ENCODE measurements at places on chromosomes 4 and X. TPM values are rescaled to one million over a fixed set of nuclear protein-coding genes. Genes with fewer than 3 reads are reported as not detected.

DNA sequence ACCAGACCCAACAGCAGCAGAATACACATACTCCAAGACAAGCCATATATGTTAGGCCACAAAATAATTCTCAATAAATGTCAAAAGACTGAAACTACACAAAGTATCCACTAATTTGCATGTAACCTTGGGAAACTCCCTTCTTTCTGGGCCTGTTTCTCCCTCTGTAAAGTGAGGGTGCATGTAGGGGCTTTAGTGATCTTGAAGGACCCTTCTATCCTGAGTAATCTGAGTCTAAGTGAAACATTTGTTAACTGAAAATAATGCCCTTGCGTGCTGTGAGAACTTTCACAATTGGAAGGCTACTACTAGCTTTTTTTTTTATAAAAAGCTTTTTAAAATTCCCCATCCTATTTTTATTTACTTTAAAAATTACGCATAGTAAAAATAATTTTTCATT, 125.2 kb downstream of the NEXMIF start:
- DNase-seq = no peak

- DNase-seq = no peak
Measured at GRCh38 chr4:686413-687040, 2.4 kb downstream of the SLC49A3 start.

GRCh38 chr4:15438939-15439524, 11.2 kb downstream of the C1QTNF7 start:
- DNase-seq = no peak

DNA sequence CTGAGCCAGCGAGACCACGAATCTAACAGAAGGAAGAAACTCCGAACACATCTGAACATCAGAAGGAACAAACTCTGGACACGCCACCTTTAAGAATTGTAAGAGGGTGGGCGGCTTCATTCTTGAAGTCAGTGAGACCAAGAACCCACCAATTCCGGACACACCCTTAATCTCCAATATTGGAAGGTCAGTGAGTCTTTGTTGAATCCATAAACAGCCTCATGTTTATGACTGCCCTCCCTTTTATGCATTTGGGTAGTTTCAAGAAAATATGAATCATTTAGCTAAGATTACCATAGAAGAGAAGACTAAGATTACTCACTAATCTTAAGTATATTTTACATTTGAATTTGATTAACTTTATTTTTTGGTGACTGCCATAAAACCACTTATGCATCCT, 48.5 kb downstream of the VCX2 start:
- DNase-seq = no peak

- no peak for DNase-seq
Measured at GRCh38 chr4:114399105-114399504, 199.5 kb upstream of the UGT8 start.

DNA sequence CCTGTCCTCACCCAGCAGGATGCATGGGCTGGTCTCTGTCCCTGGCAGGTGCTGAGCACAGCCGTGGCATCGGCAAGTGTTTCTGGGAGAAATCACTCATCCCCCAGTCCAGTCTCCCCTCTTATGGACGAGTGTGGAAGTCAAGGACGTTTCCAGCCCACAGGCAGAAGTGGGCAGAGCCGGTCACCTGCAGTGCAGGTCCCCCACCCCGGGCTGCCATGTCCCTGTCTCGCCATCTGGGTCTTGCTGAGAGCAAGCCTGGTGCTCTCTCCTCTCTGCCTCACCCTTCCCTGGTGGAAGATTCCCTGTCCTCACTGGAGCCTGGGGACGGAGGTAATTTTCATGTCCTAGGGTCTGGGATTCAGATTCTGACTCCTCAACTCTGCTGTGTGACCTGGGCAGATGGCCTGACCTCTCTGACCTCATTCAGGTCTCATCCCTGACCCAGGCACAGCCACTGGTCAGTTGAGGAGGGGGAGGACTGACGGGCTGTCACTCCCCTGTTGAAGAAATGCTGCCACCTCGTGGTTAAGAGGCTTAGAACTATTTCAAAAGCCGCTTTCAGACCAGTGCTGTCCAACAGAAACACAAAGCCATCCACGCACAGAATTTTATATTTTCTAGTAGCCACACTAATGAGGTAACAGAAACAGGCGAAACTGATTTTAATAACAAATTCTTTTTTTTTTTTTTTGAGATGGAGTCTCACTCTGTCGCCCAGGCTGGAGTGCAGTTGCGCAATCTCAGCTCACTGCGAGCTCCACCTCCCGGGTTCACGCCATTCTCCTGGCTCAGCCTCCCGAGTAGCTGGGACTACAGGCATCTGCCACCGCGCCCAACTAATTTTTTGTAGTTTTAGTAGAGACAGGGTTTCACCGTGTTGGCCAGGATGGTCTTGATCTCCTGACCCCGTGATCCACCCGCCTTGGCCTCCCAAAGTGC, 1.8 kb downstream of the CPZ start:
- DNase-seq = peak; percentile 18

DNA sequence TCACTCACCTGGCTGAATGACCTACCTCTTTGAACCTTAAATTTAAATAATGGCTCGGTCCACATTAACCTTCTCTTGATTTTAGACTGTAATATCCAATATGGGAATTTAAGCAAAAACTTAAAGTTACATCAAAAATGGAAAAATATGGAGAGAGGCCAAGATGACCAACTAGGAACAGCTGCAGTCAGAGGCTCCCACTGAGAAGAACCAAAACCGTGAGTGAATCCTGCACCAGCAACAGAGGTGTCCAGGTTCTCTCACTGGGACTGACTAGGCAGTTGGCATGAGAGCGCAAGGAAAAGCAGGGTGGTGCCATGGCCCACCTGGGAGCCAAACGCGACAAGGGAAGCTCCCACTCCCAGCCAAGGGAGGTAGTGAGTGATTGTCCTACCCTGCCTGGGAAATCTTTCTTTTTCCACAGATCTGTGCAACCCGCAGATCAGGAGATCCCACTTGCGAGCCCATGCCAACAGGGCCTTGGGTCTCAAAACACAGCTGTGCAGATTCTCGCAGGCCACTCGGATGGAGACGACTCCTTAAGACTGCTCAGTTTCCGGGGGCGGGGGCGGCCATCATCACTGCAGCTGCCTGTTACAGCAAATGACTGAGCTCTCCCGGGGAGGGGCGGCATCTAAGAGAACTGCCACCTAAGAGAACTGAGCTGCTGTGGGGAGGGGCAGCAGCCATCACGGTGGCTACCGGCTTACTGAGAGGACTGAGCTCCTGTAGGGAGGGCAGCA, 343.4 kb downstream of the DMD start:
- DNase-seq = no peak

GRCh38 chr4:1532549-1533395, 126.5 kb upstream of the NKX1-1 start:
- DNase-seq = no peak

GRCh38 chr4:65737672-65738071, 67.4 kb upstream of the EPHA5 start:
- no peak for DNase-seq

DNA sequence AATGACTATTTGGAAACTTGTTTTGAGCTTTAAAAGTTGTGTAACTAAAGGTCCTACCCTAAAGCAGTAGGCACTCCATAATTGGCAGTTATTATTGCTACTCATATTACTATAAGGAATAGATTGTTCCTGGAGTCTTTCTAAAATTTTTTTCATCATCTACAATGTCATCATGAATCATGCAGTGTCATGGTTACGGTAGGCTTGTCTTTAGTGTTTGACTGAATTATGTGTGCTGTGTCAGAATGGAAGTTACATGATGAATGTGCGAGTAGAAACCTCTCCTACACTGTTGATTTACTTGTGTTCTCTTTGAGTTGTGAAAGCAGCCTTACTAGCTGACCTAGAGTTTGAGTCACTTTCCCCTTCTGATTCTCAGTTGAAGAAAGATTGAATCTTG, 1099.9 kb downstream of the RAPGEF2 start:
- no peak for DNase-seq

DNA sequence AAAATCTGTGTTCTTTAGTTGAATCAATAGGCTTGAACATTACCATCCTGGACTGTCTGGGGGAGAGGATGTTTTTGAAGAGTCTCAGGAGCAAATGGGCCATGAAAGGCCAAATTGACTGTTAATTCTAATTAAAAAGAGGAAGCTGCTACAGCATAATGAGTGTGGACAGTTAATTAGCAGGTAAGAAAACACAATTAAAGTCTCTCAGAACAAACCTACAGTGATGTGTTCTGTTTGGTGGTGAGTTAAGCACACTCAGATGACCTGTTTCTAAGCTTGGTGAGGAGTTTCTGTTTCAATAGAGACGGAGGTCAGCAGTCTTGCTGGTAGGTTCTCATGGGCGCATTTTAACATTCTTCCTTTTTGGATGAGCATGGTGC, 68.1 kb downstream of the DRD5 start:
- no peak for DNase-seq

DNA sequence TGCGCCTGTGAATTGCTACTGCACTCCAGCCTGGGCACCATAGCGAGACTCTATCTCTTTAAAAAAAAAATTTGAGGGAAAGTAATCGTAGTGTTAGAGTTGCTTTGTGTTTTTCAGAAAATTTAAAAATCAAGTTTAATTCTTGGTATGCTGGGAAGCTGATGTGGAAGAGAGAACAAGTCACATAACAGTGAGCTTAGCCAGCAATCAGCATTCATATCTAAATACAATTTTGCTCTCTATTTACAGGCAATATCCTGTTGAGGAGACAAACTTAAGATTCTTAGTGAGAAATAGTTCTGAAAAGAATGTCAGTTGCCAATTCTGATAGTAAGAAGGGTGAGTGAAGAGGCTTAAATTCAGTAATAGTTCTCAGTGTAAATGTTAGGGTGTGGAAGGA, 9.6 kb upstream of the NDUFC1 start:
- DNase-seq = no peak

DNA sequence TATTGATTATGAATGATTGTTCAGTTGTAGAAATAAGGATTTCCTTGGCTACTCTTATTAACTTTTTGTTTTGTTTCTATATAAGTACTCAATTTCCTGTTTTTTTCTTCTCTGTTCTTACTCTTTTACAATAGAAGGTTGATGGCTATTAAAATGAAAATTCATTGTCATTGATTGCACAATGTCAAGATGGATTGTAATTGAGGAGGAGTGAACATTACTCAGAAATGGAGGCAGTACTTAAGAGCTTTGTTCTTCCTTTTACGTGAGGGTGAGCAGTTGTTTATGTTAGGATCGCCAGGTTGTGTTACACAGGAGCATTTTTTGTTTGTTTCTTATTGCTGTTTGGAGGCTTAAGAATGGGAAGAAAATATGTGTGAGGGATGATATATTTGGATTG, 2062.4 kb downstream of the ARAP2 start:
- DNase-seq = no peak

GRCh38 chrX:122567911-122568310, 616.2 kb upstream of the GRIA3 start:
- no peak for DNase-seq

DNA sequence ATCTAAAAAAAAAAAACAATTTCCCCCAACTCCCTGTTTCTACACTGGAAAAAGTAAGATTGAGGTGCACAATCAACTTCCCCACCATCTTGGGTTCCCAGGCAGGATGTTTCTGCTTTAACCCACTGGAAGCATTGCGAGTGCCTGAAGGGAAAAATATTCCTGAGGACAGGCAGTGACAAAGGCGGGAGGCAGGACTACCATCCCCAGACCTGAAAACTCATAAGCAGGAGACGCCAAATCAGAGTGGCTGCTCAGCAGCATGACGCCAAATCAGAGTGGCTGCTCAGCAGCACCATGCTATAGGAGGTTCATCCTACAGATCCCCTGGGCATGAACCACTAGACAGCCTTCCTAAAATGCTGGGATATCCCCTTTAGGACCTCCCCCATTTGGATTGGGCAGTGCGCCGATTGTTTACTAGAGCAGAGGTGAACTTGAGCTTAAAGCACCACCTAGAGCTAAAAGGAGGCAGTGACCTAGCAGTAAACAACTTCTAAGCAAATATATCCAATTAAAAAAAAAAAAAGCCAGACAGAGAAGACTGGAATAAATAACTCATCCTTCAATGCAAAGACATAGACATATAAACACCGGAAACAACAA, 35.0 kb upstream of the GK start:
- no peak for DNase-seq

DNA sequence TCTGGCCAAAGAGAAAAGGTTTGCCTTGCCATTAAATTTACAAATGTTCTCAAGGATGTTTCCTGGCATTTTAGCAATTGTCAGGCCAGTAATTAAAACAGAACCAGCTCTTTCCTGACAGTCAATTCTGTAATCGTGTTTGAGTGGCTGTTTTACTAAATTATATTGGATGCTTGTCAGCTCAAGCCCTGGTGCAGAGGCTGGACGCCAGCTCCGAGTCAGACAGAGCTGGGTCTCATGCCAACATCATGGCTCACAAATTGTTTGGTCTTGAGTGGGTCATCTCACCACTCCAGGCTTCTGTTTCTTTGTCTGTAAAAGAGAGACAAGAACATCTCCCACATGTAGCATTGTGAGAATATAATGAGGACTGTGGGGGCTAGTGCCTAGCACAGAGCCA, 190.3 kb upstream of the PSAPL1 start:
- DNase-seq = no peak

GRCh38 chr4:184728858-184729257, 5.0 kb downstream of the CENPU start:
- DNase-seq = no peak

GRCh38 chr4:99117876-99118693, 26.0 kb downstream of the ADH4 start:
- no peak for DNase-seq

DNA sequence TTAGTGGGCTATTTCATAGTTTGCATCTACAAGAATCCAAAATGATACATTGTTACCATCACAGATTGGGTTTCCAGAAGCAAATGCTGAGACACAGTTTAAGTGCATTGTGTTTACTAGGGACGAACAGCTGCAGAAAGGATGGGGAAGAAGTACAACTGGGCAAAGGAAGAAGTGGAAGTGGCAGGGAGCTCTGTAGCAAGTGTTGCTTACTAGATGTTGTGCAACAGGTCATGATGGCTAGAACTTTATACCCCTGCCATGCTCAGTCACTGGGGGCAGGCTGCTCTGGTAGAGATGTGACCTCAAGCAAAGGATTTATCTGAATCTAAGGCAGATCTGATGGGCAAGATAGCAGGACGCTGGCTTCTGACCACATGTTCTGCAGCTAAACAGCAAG, 76.1 kb upstream of the EMCN start:
- DNase-seq = no peak

DNA sequence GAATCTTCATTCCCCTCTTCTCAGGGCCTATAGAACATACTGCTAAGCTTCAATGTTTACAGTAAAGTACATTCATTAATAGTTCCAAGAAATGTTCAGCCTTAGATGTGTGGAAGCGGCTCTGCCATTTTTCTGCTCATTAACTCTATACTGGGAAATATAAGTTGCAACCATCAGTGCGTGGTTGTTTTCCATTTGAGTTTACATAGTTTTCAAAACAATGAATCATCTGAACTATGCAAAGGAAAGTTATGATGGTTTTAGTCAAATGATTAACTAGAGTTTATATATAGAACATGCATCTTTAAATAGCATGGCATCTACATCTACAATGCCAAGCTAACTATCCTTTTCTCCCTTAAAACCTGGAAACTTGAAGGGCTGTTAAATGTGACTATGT, 29.6 kb downstream of the LEF1 start:
- no peak for DNase-seq

Gene TENM3
- polyA plus RNA-seq = not detected

Gene GPC4
- not detected for polyA plus RNA-seq

Gene LINC00632
- not detected for polyA plus RNA-seq

Gene KCND1
- 0.09 TPM for polyA plus RNA-seq

Gene FGFR3
- polyA plus RNA-seq = not detected

Gene AMBN
- polyA plus RNA-seq = not detected

Gene XAGE1B
- not detected for polyA plus RNA-seq

Gene S100P
- 1.5 TPM for polyA plus RNA-seq

Gene VCX
- polyA plus RNA-seq = not detected

Gene PDGFRA
- not detected for polyA plus RNA-seq

Gene PNPLA4
- 11.9 TPM for polyA plus RNA-seq
